ENCODE measurements at places on chromosomes 3 and 15. TPM values are rescaled to one million over a fixed set of nuclear protein-coding genes. Genes with fewer than 3 reads are reported as not detected.

SIN3A gene
- 27.2 TPM for total RNA-seq

SMCO1 gene
- total RNA-seq, result not detected

GRCh38 chr15:58458076-58458475, 26.3 kb downstream of the LIPC start:
- no peak overlapping the region for H3K4me3 ChIP-seq
- H3K27me3 ChIP-seq, result no peaks in the 10 kb centered on the region
- no peak for DNase-seq
- peaks cover 12% of the 10 kb centered on the region for H3K4me1 ChIP-seq

CYP1A1 gene
- total RNA-seq, result under 0.01 TPM

DNA sequence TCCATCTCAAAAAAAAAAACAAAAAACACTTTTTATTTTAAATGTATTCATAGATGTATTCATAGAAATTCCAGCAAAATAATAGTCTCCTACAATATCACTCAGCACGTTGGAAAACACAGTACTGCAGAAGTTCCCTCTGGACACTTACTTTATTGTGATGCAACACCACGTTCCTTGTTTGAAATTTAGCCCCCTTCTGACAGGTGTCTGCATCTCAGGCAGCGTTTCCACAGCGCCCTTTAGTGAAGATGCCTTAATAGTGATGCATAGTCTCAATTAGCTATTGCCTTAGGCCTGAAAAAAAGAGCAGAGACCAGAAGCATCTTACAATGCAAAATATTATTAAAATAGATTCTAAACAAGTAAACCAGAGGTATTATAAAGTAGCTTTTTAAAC, 20.3 kb downstream of the IL12A start:
- H3K27ac ChIP-seq, result no peak overlapping the region
- no peak for DNase-seq
- no peak overlapping the region for H3K4me3 ChIP-seq
- no peaks in the 10 kb centered on the region for H3K36me3 ChIP-seq
- H3K4me1 ChIP-seq, result peaks cover 3% of the 10 kb centered on the region
- no peaks in the 10 kb centered on the region for H3K27me3 ChIP-seq

DNA sequence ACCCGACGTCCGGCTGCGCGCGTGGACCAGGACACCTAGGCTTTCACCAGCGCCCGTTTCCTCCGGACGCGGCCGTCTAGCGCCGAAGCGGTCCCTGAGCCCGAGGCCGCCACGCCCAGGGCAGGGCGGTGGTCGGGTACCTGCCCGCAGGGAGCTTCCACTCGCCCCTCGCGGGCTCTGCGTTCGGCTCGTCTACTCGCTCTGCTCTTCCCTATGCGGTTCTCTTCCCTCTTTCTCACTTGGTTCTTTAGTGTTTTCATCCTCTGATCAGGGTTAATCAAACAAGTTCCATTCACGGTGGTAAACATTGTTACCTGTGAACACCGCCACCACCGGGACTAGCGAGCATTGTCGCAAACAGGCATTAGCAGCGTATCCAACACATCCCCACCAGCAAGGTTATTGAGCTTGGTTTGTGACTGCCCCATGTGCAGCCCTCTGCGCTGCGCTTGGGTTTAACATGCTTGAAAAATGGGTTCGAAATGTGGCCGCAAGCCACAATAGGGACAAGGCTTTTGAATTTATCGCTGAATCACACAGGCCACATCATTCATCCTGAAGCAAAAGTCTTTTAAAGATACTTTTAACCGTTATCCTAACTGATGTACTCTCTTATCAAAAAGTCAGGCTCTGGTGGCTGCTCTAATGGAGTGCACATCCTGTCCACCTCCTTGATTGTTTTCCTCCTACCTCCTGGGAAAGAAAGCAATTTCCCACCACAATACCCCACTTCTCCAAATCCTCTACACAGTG, 843 bp upstream of the CD47 start:
- peak overlapping the region; percentile 95 for H3K4me3 ChIP-seq
- H3K36me3 ChIP-seq, result no peaks in the 10 kb centered on the region
- no peaks in the 10 kb centered on the region for H3K4me1 ChIP-seq
- peak overlapping the region; percentile 92 for H3K27ac ChIP-seq
- DNase-seq, result no peak

AHSG gene
- not detected for total RNA-seq

DNA sequence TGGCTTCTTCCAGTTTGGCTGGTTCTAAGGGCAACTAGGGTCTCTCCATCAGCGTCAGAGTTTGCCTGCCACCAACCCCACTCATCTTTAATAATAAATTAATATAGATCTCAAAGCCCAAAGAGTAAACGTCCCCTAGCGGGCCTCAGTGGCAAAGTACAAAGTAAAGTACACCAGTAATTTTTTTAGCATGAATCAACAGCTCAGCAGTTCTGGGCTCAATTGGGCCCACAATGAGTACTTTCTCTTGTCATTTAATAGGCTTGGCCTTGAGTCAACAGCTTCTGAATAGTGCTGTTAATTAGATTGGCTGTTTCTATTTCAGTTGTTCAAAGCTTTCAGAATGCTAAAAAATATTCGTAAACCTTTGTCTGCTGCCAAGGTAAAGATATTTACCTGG, 89.0 kb upstream of the PFN2 start:
- peaks cover 2% of the 10 kb centered on the region for H3K4me1 ChIP-seq
- no peaks in the 10 kb centered on the region for H3K36me3 ChIP-seq
- DNase-seq, result no peak
- H3K27me3 ChIP-seq, result no peaks in the 10 kb centered on the region

EFCC1 gene
- not detected for total RNA-seq

- H3K36me3 ChIP-seq, result no peaks in the 10 kb centered on the region
- H3K27me3 ChIP-seq, result no peaks in the 10 kb centered on the region
- no peak overlapping the region for H3K27ac ChIP-seq
- H3K4me3 ChIP-seq, result no peak overlapping the region
- H3K4me1 ChIP-seq, result no peaks in the 10 kb centered on the region
These were observed 4.0 kb downstream of the STX19 start for GRCh38 chr3:94024385-94024784.

GRCh38 chr3:58084166-58084565, 75.9 kb downstream of the FLNB start:
- H3K27ac ChIP-seq, result no peak overlapping the region
- H3K27me3 ChIP-seq, result no peaks in the 10 kb centered on the region
- DNase-seq, result no peak
- H3K4me3 ChIP-seq, result no peak overlapping the region
- H3K36me3 ChIP-seq, result peaks cover 2% of the 10 kb centered on the region

ST8SIA2 gene
- not detected for total RNA-seq

- no peaks in the 10 kb centered on the region for H3K27me3 ChIP-seq
- no peaks in the 10 kb centered on the region for H3K36me3 ChIP-seq
- H3K4me3 ChIP-seq, result no peak overlapping the region
- no peak overlapping the region for H3K27ac ChIP-seq
- H3K4me1 ChIP-seq, result peaks cover 8% of the 10 kb centered on the region
These were observed 128.3 kb downstream of the TMCO5A start for GRCh38 chr15:38062696-38063095.

- H3K4me3 ChIP-seq, result no peak overlapping the region
- H3K27ac ChIP-seq, result no peak overlapping the region
- H3K36me3 ChIP-seq, result no peaks in the 10 kb centered on the region
These were observed 28.0 kb downstream of the WDR76 start for GRCh38 chr15:43854801-43855200.

GRCh38 chr15:55823191-55823670, 80.3 kb upstream of the PRTG start:
- H3K36me3 ChIP-seq, result no peaks in the 10 kb centered on the region
- peak; percentile 94 for DNase-seq
- no peak overlapping the region for H3K4me3 ChIP-seq
- no peaks in the 10 kb centered on the region for H3K27me3 ChIP-seq

HCLS1 gene
- 0.51 TPM for total RNA-seq

GRCh38 chr15:79059081-79059572, 31.5 kb downstream of the RASGRF1 start:
- H3K4me3 ChIP-seq, result no peak overlapping the region
- H3K27me3 ChIP-seq, result no peaks in the 10 kb centered on the region
- H3K27ac ChIP-seq, result no peak overlapping the region
- no peaks in the 10 kb centered on the region for H3K36me3 ChIP-seq

DNA sequence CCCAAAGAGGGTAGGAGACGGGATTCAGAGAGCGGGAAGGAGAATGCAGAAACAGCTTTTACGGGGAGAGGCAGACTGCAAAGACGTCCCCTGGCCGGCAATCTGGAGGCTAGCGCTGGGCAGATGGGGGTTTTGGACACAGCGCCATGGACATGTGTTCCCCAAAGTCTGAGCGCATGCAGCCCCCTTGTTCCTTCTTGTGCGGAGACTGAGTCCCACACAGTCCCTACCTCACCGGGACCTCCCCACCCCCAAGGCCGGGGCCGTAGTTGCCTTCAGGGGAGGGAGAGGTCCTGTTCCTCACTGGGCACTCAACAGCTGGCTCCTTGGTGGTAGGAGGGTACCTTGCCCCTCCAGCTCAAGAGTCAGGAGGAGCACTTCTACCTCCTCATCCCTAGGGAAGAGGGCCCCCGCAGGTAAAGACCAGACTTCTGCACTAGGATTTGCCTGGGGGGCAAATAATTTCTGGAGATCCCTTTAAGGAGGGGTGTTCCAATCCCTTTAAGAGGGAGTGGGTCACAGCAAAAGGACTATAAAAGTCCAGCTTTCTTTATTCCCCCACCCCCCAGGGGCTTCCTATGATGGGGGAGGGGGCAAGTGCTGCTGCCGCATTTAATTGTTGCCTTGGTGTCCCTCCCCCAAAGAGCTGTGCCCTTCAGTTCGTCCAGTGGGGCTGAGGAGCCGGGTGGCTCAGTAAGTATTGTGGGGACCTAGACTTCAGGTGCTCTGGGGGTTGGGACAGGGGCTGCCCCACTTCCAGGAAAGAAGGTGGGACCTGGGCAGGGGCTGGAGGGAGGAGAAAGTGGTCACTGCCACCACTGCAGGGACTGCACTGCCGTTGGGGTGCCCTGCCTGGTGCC, 3.6 kb upstream of the BAHD1 start:
- no peaks in the 10 kb centered on the region for H3K36me3 ChIP-seq
- no peak overlapping the region for H3K27ac ChIP-seq
- no peak for DNase-seq
- peaks cover 75% of the 10 kb centered on the region for H3K27me3 ChIP-seq
- peak overlapping the region; percentile 42 for H3K4me3 ChIP-seq

SLC27A2 gene
- 0.66 TPM for total RNA-seq

DNA sequence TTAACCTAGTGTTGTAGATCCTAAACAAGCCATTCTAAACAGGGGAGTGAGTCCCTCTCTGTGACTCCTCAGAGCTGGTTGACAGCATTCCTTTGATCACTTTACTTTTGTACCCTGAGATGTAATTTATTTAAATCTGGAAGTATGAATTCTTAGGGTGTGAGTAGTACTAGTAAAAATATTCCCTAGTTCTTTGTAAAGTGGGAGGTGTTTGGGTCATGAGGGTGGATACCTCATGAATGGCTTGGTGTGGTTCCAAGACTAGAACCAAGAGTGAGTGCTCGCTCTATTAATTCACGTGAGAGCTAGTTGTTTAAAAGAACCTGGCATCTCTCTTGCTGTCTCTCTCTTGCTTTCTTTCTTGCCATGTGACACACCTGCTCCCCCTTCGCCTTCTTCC, 223.7 kb downstream of the SQOR start:
- H3K27ac ChIP-seq, result no peak overlapping the region
- H3K36me3 ChIP-seq, result no peaks in the 10 kb centered on the region
- no peaks in the 10 kb centered on the region for H3K27me3 ChIP-seq
- no peak overlapping the region for H3K4me3 ChIP-seq
